Sigmoid colon (tissue), 7 donors: ENCODE measurements at places on chromosomes 11 and 22.

DNA sequence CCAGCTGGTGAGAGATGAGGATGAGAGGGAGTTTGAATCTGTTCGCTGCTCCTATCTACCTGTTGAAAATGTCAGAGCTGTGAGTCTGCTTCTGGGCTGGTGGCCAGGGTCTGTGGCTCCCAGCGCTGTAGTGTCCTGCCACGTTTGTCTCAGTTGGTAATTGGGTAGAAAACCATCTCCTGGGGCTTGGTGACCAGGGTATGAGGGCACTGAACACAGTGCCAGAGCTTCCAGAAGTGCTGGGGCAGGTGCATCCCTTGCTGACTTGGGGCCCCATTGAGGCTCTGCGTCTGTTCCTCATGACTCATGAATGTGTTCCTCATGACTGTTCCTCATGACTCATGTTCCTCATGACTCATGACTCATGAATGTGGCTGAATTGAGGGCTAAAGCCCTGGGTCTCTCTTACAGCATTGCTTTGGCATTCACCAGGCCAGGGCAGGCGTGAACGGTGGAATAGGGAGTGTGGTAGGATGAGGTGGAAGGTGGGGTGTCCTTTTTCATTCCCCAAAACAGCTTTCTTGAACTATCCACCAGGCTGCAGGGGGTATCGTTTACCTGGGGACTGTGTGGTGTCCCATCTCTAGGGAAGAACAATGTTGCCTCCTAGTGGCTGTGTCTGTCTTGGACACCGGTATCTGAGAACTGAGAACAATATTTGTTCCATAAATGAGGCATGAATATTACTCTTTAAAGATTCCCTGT lies 139.5 kb downstream of the COMMD9 start:
- DNase-seq, result peak; percentile 82

DNA sequence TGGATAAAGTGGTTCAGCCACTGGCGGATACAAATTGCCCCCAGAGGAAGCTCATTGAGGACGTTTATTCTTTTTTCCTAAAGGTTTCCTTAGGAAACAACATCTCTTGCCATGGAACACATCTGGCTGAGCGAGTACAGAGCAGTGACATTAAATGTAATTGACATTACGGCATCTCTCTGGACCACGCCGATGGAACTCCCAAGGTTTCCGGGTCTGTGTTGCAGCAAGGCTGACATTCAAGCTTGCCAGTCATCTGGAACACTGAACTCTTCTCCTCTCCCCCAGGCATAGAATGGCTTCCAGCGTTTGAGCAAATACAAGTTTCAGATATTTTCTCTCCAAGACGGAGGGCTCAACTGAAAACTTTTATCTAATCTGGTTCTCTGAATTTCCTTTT lies 42.1 kb downstream of the CLMP start:
- DNase-seq, result no peak

DNA sequence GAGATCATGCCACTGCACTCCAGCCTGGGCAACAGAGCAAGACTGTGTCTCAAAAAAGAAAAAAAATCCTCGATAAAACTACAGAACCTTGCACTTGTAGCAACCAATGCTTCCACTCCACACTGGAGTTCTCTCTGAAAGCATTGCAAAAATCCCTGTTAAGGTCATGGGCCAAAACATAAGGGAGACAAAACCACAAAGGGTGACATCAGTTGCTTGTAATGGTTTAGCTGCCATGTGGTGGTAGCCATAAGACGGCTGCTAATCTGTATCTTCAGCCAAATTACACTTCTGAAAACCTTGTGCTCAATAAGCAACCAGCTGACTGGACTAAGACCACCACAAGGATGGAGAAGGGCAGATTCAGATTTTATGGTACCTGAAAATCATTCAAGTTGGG lies 20.6 kb upstream of the TPH1 start:
- no peak for DNase-seq

DNA sequence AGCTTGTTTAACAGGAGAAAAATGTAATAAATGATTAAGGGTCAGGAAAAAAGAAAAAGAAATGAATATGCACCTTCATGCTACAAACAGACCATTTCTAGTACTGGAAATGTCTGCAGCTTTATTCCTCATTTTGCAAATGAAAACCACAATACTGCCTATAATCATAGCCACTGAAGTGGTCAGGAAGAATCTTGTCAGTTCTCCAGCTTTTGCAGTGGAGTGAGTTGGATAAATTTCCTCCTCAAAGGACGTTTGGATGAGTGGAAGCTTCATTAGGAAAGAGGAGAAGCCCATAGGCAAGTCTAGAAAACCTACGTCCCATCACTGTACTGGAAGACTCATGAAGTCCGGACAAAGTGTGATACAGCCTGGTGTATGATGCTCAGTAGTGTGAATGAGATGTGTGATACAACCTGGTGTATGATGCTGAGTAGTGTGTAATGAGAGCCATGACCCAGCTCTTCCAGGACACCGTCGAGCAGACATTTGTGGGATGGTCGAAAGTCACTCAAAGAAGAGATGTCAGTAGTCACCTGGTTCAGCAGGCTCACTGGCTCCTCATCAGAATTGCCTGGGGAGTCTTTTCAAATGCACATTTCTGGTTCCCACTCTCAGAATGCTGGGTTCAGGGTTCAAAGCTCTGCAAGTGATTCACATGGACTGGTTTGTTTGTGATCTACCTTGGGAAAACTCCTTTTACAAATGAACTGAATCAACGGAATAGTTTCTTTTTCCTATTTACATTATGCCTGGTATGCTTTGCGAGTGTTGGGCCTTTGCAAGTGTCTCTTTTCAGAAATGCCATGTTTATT lies 101.3 kb downstream of the PDHX start:
- DNase-seq, result no peak

DNA sequence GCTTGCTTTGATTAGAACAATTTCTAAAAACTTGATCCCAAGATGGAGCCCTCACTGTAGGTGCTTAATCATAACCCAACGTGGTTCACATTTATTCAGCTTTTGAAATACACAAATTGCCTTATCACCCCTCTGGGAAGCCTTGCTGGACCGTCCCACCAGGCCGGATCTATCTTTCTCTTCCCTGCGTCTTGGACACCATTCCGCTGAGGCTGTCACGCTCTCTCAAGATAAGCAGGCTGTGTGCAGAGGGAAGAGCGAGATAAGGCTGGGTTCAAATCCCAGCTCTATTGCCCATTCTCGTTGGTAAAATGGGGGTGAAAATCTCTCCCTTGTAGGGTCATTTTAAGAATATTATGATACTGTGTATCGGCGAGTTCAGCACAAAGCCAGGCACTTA lies 20.5 kb upstream of the TP53I11 start:
- no peak for DNase-seq
